Stimulated activated CD4-positive, alpha-beta T cell treated with anti-CD3 and anti-CD28 coated beads, Interleukin-12 subunit alpha, Interleukin-12 subunit beta, amount 100 ng/mL, for 24 hours (primary cell): ENCODE measurements at places on chromosomes 11 and 22.

GRCh38 chr11:3796801-3797328 lies 489 bp downstream of the NUP98 start:
- no peak for DNase-seq

- DNase-seq, result no peak
Observed at GRCh38 chr11:66686801-66687750, 9.4 kb upstream of the RBM4B start.

- no peak for DNase-seq
Observed at GRCh38 chr11:19164230-19164855, 37.4 kb downstream of the CSRP3 start.

DNA sequence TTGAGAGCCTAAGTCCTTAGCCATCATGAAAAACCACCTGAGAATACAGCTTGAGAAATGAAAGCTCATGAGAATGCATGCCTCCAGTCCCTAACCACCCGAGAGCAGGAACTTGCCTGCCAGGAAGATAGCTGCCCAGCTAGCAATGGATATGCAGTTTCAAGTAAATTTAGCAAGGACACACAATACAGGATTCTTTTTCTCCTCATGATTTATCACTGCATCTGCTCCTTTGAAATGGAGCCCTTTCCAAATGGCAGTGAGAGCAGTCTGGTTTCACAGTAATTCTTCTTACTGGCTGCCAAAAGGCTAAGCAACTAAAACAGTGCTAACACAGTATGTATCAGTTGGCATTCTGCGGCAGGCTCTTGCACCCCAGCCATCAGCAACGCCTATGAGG lies 109.9 kb downstream of the MICAL3 start:
- no peak for DNase-seq

- no peak for DNase-seq
Observed at GRCh38 chr22:48750826-48751440, 1076.7 kb downstream of the BRD1 start.

- no peak for DNase-seq
Observed at GRCh38 chr11:10392095-10393079, 62.7 kb upstream of the AMPD3 start.

GRCh38 chr11:61495801-61496601 lies 12.5 kb upstream of the LRRC10B start:
- DNase-seq, result no peak

DNA sequence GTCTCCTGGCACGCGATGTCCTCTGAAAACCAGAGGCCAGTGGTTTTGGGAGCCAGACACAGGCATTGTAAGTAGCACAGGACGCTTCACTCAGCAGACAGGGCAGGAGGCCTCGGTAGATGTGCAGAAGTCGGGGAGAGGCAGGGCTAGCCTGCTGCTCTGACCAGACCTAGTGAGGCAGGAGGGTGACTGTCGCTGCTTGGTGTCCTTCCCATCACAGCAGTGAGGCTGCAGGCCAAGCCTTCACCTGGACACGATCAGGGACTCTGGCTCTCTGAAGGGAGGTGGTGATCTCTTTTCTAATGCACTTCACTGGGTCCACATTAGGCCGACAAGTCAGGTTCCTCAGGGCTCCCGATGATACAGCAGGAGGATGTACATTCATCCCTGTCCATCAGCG lies 583.7 kb downstream of the NTM start:
- no peak for DNase-seq

GRCh38 chr22:43100225-43100624 lies 10.3 kb upstream of the BIK start:
- DNase-seq, result no peak

- DNase-seq, result no peak
Observed at GRCh38 chr11:61123775-61124571, 21.7 kb downstream of the CD5 start.

GRCh38 chr11:85751724-85752123 lies 59.2 kb downstream of the SYTL2 start:
- no peak for DNase-seq

GRCh38 chr11:2945757-2946287 lies 16.6 kb upstream of the PHLDA2 start:
- no peak for DNase-seq
